ENCODE measurements at places on chromosomes 7 and 10.

DNA sequence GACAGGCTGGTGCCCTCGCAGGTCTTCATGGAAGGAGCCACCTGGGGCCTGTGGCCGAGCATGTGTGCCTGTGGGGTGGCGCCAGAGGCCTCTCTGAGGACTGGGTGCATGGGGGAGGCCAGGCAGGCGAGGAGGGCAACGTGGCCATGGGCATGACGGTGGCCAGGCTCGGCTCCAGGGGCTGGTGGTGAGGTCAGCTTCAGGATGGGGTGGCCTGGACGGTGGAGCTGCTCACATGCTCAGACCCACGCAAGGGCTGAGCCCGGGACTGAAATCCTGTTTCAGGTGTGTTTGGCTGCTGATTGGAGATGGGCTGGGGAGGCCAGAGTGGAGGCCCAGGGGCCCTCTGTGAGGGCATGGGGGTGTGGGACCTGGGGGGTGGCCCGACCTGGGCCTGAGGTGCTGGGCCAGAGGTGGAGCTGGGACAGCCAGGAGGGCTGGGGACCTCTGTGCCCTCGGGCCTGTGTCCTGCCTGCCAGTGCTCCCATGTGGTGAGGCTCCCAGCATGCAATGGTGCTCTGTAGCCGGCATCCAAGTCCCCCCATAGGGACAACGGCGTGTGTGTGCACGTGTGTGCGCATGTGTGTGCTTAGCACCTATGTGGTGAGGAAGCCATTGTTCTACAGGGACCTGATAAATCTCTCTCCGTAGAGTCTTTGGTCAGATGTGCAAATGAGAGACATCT is 71.1 kb downstream of the INPP5A start:
- H3K27me3 ChIP-seq, result no peaks in the 10 kb centered on the region
- no peaks in the 10 kb centered on the region for H3K36me3 ChIP-seq

- H3K4me3 ChIP-seq, result no peak overlapping the region
- no peaks in the 10 kb centered on the region for H3K4me1 ChIP-seq
- H3K36me3 ChIP-seq, result no peaks in the 10 kb centered on the region
- no peaks in the 10 kb centered on the region for H3K27me3 ChIP-seq
Measured at GRCh38 chr7:46315891-46316290, 394.8 kb upstream of the IGFBP3 start.

GRCh38 chr7:156842740-156843140 is 50.2 kb downstream of the LMBR1 start:
- DNase-seq, result no peak
- H3K4me3 ChIP-seq, result no peak overlapping the region
- H3K36me3 ChIP-seq, result no peaks in the 10 kb centered on the region
- H3K27ac ChIP-seq, result no peak overlapping the region

DNA sequence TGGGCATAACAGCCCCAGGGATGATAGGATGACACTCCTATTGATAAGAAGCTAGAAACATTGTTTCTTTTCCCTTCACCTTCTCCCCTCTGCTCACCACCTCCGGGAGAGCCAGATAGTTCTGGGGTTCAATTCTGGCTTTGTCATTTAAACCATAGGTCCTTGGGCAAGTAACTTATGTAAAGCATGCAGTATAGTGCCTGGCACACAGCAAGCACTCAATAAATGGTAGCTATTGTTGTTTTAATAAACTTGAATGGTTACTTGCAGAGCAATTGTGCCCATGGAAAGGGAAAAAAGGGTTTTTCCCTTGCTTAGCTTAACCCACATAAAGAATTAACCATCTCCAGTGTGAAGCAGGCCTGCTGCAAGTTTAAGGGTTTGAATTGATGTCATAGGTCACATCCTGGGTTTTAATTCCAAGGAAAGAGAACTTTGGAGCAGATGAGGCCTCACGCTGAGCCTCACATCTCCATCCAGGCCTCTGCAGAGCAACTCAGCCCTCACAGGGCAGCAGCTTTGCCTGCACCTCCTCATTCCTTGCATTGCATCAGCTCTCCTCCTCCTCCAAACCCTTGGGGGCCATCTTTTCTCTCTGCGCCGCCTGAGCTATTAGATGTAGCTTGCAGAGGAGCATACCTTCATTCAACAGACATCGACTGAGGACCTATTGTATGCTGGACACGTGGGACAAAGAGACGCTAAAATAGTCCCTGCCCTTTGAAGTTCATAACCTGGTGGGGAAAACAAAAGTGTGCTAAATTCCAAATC is 22.9 kb downstream of the ZNF775 start:
- no peak overlapping the region for H3K4me3 ChIP-seq
- no peaks in the 10 kb centered on the region for H3K27me3 ChIP-seq
- H3K27ac ChIP-seq, result no peak overlapping the region
- no peak for DNase-seq
- no peaks in the 10 kb centered on the region for H3K36me3 ChIP-seq

DNA sequence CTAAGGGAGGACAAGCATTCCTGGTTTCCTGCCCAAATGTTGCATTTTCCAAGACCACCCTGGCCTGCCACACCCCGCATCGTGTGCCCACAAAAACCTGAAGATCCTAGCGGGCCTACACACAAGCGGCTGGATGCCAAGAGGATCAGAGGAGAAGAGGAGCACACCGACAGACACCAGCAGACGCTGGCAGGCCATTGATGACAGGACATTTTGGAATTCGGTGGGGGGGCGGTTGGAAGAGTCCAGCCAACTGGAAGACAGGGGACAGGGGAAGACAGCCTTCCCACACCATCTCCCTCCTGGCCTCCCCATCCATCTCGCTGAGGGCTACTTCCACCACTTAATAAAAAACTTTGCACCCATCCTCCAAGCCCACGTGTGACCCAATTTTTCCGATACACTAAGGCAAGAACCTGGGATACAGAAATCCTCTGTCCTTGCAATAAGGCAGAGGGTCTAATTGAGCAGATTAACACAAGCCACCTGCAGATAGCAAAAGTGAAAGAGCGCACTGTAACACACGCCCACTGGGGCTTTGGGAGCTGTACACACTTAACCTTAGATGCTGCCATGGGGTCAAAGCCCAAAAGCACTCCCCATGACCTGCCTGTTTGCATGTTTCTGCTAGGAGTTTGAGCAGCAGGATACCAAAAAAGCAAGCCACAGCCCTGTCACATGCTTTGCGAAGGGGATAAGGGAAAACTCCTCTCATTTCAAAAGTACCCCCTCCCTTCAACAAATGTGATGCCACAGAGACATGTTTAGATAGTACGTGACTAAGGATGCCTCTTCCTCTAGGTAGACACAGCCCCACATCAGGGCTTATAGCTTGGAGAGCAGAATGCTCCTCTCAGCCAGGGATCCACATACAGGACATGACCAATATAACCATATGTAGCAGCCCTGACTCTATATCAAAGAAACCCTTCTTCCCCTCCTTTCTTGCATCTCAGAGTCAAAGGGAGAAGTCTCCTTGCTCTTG is 13.4 kb upstream of the SMNDC1 start:
- H3K4me1 ChIP-seq, result no peaks in the 10 kb centered on the region
- no peak for DNase-seq
- no peak overlapping the region for H3K27ac ChIP-seq
- H3K4me3 ChIP-seq, result no peak overlapping the region
- H3K27me3 ChIP-seq, result no peaks in the 10 kb centered on the region

DNA sequence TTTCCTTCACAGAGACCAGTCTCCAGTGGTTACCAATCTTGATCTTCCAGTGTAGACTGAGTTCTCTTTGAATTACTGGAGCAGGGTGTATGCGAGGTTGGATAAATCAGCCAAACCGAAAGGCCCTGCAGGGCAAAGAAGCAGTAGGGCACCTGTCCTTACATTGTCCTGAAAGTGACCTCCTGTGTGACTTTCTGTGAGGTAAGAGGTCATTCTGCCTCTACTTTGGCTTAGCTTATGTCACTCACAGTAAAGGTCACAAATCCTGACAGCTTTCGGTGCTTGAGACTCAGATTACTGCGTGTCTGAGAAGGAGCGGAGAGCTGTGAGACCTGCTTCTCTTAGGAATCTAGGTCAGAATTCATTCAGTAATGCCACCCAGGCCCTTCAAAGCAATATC is 252.7 kb upstream of the ETV1 start:
- no peaks in the 10 kb centered on the region for H3K27me3 ChIP-seq
- H3K27ac ChIP-seq, result no peak overlapping the region
- no peak for DNase-seq
- no peak overlapping the region for H3K4me3 ChIP-seq
- H3K36me3 ChIP-seq, result no peaks in the 10 kb centered on the region
- no peaks in the 10 kb centered on the region for H3K4me1 ChIP-seq

Measured in breast epithelium (tissue), 4 donors.